ENCODE measurements at places on chromosomes 5 and 9.

DNA sequence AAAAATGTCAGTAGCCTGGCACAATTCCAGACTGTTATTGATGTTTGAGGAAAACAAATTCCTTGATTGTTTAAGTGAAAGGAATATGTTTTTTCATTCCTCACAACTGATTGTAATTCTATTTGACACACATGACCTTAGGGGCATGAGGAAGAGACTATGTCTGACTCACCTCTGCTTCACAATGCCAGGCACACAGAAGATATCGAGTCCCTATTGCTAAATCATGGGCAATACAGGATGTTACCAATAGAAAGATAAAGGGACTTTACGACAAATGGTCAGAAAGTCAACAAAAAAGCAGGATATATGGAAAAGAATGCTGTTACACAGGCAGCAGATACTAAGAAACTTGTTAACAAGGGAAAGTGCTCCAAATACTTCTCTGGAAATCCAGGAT lies 1903.5 kb downstream of the EFNA5 start:
- DNase-seq: no peak

- DNase-seq: no peak
Measured at GRCh38 chr5:86038566-86038965, 579.2 kb upstream of the COX7C start.

DNA sequence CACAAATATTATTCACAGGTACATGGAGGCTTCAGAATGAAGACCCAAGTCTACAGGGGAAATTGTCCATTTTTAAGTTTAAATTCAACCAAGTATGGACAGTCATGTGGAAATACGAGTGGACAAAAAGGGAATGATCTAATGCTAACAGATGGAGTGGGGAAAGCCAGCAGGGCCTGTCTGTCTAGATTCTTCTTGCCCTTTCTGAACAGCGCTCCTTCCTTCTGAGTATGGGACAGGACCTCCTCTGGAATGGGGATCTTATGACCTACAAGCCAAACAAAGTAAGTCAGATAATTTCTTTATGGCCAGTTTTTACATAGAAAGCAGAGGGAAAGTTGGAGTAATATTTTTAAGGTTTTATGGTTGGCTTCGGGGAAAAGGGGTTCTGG lies 119.8 kb upstream of the NEK6 start:
- DNase-seq: no peak

DNA sequence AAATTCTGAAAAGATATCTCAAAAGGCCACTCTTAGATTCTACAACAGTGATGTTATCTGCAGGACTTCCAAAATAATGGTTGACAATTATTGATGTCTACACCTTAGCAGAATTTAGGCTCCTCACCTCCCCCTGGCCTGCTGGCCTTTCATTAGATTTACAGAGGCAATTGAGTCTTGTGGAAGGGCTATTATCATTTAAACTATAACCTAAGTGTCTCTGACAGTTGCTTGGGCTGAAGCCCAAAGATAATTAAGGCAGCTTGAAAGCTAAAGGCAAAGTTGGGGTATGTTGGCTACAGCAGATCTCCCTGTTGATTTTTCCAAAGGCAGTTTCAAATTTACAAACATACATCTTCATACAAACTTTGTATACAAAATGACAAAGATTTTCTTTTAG lies 912.3 kb downstream of the TAF11L14 start:
- no peak for DNase-seq

DNA sequence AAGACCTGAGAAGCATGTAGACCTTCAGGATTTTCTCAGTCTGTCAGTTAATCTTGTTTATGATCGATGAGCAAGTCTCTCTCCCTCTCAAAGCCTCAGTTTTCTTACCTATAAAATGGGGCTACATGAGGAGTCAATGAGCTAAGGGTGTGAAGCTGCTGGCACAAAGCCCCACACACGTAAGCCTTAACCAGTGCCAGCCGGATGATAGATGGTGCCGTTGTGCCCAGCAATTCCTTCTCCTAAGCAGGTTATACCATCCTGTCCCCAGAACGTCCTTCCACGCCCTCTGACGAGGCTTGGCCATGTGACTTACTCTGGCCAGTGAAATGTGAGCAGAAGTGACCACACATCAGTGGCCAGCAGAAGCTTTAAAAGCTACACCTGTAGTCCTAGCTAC lies 179.0 kb downstream of the C9orf50 start:
- no peak for DNase-seq

DNA sequence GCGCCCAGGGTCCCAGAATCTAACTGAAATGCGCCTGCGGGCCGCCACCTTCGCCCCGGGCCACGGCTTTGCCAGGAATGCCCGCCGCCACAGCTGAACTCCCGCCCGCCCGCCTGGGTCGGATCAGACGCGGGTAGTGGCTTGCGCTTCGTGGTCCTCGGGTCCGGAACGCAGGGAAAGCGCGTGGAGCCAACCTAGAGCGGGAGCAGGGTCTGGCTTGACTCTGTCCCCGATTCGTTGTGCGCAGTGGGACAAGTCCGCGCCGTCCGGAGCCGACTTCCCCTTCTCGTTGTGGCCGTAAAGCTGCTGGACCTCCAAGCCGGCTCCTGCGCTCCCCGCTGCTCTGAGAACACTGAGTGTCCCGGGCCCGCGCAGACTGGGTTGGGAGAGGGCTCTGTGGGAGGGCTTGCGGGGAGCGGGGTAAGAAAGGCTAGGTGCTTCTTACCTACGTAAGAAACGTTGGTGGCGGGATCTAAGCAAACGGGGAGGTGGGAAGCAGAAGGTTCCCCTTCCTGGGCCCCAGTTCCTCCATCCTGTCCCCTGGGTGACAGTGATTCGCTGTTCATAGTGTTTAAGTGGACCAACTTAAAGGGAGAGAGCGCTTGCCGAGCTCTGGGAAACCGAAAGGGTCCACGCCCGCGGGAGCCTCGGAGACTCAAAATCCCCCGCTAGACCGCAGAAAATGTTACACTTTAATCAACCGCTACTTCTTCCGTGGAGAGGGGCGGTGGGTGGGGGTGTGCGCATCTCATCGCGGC lies 4.4 kb upstream of the FOXE1 start:
- DNase-seq: no peak

- DNase-seq: no peak
Measured at GRCh38 chr5:42675602-42676001, 81.0 kb upstream of the CCDC152 start.

GRCh38 chr5:138458384-138458783 lies 6.9 kb upstream of the EGR1 start:
- no peak for DNase-seq

GRCh38 chr5:133868946-133869518 lies 99.4 kb downstream of the C5orf15 start:
- DNase-seq: peak; percentile 71

- no peak for DNase-seq
Measured at GRCh38 chr5:137462816-137463520, 36.2 kb downstream of the SPOCK1 start.

Data from tibial artery (tissue), 4 donors.